ENCODE measurements at places on chromosomes 6 and 20. TPM values are rescaled to one million over a fixed set of nuclear protein-coding genes. Genes with fewer than 3 reads are reported as not detected.

DNA sequence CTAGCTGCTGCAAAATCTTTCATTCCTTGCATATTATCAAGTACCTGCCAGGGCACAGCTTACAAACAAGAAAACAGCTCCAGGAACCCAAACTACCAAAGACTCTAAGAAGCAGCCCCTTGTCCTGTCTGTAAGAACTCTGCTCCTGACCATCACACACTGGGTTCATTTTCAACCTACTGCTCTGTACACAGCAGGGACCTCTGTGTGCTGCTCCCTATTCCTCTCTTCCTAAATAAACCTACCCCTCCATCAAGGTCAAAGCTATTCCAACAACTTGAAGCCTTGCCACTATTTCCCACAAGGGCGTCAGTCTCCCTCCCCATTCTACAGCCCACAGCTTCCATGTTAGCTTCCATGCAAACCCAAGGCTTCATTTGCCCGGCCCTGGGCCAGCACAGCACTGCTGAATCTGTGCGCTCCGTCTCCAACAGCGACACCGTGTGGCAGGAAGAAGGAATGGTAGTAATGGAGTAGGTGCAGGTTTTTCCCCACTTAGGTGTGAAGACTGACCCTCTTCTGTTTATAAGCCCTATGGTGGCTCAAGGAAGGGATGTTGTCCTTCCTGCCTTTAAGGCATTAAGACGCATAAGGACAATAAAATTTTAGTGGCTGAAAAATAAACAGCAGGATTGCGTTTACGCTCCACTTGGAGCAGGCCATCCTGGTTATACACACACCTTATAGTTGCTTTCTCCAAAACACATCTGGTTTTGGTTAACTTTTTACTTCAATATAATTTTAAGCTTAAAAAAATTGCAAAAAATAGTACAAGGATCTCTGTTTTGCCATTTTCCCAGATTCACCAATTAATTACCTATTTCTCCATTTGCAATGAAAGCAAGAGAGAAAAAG, 115.2 kb upstream of the NXT1 start:
- no peaks in the 10 kb centered on the region for H3K27me3 ChIP-seq
- H3K4me1 ChIP-seq, result no peaks in the 10 kb centered on the region
- DNase-seq, result no peak
- no peaks in the 10 kb centered on the region for H3K36me3 ChIP-seq
- H3K4me3 ChIP-seq, result no peak overlapping the region
- H3K27ac ChIP-seq, result no peak overlapping the region

DNA sequence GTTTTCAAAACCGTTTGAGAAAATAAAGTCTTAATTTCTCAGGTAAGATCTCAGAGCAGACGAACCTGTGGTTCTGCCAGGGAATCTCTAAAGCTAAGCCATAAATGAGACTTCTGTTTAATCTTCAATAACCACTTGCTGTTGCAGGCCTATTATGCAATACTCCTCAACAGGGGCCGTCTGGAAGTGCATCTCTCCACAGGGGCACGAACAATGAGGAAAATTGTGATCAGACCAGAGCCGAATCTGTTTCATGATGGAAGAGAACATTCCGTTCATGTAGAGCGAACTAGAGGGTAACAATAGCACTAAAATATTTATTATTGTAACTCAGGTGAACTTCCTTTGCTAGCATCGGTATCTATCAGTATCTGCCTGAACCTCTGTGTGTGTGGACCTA, 223.7 kb downstream of the ARHGAP18 start:
- DNase-seq, result no peak
- H3K27me3 ChIP-seq, result no peaks in the 10 kb centered on the region
- H3K36me3 ChIP-seq, result no peaks in the 10 kb centered on the region
- H3K4me3 ChIP-seq, result no peak overlapping the region

DNA sequence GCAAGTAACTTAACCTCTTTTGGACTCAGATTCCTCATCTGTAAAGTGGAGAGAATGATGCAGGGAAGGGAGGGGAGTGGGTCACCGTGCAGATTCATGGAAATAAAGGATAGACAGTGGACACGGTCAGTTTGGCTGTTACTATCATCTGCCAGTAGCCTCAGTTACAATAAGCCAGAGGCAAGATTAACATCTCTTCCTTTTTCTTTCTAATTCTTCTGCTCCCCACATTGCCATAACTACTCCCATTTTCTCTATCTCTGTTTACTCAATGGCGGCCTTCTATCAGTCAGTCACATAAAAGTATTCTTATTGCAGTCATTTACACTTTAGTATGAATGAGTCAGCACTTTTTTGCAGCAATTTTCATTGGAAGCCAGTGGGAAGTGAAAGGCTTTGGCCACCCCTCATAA, 49.2 kb downstream of the PPP1R16B start:
- no peaks in the 10 kb centered on the region for H3K27me3 ChIP-seq
- no peak for DNase-seq
- no peaks in the 10 kb centered on the region for H3K4me1 ChIP-seq
- no peaks in the 10 kb centered on the region for H3K36me3 ChIP-seq

- no peak overlapping the region for H3K27ac ChIP-seq
- H3K36me3 ChIP-seq, result no peaks in the 10 kb centered on the region
- no peak overlapping the region for H3K4me3 ChIP-seq
- H3K4me1 ChIP-seq, result no peaks in the 10 kb centered on the region
- no peak for DNase-seq
Observed at GRCh38 chr6:119720160-119720559, 370.6 kb upstream of the MAN1A1 start.

DNA sequence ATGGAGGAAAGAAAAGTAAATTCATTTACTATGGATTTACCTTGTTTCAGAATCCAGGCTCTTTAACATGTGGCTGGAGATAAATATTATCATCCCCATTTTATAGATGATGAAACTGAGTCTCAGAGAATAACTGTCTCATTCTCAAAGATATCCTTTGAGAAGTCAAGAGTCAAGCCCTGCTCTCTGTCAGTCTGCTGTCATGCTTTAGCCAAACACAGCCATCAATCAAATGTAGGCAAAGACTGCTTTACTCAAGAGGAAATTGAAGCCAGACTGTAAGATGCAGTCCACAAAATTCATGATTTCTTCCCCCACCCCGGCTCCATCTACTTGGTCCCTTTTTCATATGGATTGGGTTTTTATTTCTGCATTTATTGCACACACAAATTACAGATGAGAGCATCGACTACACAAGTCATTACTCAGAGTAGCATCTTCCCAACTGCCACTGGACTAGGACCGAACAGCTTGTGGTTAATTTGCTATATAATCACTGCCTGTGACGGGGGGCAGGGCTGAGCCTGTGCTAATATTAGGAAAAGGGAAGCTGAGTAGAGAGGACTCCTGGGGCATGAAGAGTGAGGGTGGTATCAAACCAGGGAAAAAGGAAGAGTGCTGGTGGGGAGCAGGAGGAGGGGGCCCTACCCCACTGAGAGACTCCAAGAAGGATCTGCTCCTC, 102.7 kb upstream of the TOP1 start:
- no peak overlapping the region for H3K4me3 ChIP-seq
- no peaks in the 10 kb centered on the region for H3K27me3 ChIP-seq
- H3K27ac ChIP-seq, result no peak overlapping the region

Gene ASIP
- not detected for polyA plus RNA-seq

Gene ETV7
- polyA plus RNA-seq, result 3.6 TPM
